ENCODE measurements at places on chromosomes 4 and X.

GRCh38 chrX:129099207-129099606, 424.1 kb downstream of the SMARCA1 start:
- no peak for DNase-seq

- no peak for DNase-seq
These were observed 32.4 kb upstream of the CD99 start for GRCh38 chrX:2658585-2659292.

DNA sequence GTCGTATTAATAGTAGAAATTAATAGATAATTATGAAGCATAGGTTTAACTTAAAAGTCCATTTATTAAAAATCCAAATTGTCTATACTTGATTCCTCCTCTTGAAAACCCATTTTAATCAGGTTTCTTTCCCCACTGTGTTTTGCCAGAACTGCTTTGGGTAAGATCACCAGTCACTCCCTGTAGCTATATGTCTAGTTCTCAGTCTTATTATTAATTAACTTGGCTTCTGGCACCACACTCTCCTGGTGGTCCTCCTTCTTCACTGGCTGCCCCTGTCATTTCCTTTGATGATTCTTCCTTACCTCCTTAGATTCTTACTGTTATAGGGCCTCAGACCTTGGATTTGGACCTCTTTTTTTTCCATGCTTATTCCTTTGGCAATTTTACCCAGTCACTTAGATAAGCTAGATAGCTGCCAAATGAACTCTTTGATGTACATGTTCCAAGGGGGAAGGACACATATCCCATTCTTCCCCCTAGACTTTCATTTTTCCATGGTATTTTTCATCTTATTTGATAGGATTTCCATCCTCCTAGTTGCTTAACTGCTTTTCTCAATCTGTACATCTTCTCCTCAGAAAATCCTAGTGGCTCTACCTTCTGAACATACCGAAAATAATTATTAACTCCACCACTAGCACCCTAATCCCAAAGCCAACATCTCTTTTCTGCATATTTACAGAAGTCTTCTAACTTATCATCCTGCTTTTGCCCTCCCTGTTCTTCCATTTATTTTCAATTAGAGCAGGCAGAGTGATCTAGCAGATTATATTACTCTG, 24.5 kb downstream of the GIMD1 start:
- no peak for DNase-seq

- DNase-seq, result no peak
These were observed 146.3 kb downstream of the GRIA3 start for GRCh38 chrX:123330229-123330942.

GRCh38 chr4:72218953-72219352, 187.2 kb downstream of the NPFFR2 start:
- DNase-seq, result no peak

DNA sequence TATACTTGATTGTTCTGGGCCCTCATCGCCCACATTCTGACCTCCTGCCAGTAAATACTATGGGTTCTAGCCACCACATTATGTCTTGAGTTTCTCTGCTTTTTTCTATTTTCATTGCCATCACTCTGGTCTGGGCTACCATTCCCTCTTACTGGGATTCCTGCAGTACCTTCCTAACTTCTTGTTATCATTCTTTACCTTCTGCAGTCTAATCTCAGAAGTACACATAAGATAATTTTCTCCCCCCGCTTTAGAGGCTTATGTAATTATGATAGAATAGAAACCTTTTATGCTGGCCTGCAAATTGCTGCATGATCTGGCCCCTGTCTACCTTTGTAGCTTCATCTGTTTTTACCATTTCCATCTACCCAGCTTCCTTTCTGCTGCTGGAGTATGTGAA, 19.2 kb downstream of the STIM2 start:
- no peak for DNase-seq

- no peak for DNase-seq
These were observed 138.9 kb upstream of the GIMD1 start for GRCh38 chr4:106507440-106507839.

All from activated CD8-positive, alpha-beta memory T cell treated with anti-CD3 and anti-CD28 coated beads for 24 hours (primary cell).